Brain microvascular endothelial cell (primary cell): ENCODE measurements at places on chromosomes 4 and X.
A peak's percentile ranks its signal among the peaks of the same experiment; 100 is the strongest.

- DNase-seq = no peak
These were observed 13.3 kb upstream of the FGFR3 start for GRCh38 chr4:1779588-1780382.

GRCh38 chr4:48237996-48238645 lies 31.5 kb downstream of the TEC start:
- no peak for DNase-seq

DNA sequence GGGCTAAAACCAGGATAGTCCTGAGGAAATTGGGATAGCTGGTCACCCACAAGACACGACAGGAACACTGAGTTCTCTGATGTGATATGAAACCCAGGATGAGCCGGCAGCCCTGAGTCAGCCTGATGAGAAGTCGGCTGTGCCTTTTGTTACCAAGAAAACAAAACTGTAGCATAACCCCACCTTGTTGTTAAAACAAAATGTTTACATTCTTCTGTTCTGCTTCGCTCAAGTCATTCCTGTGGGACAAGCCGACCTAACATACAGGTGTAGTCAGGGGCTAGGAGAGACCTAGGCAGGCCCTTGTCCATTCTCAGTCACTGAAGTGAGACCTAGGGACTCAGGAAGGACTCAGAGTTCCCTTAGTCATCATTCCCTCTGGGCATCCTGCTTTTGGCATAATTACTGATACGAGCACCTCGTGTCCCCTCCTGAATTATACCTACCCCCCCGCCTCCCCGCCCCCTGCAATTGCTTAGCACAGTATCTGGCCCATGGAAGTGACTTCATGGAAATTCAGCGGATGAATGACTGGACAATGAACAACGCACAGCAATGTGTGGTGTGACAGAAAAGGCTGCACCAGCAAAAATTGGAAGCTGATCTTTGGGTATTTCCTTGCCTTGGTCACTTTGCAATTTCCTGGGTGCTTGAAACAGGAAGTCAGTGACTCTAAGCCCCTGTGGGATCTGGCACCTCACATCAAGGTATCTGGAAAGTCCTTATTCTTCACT lies 31.9 kb upstream of the TLR2 start:
- DNase-seq = peak; percentile 50

- DNase-seq = no peak
These were observed 250.8 kb upstream of the SFRP2 start for GRCh38 chr4:154039435-154040343.

DNA sequence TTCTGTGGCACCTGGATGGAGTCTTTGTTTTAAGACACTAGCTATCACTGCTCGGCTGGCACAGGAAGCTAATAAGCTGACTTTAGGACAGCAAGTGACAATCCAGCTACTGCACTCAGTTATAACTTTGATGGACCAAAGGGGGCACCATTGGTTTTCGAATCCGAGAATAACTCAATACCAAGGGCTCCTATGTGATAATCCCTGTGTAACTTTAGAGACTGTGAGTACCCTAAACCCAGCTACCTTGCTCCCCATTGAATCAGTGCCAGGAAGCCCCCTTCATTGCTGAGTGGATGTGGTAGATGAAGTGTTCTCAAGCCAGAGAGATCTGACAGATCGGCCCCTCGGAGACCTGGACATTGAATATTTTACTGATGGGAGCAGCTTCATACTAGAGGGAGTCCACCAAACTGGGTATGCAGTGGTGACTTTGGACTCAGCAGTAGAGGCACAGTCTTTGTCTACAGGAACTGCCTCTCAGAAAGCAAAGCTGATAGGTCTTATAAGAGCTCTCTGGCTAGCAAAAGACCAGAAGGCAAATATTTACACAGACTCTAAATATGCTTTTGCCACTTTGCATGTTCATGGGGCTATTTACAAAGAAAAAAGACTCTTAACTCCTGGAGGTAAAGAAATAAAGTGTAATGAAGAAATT lies 35.5 kb upstream of the UGT2B7 start:
- no peak for DNase-seq

GRCh38 chr4:39305912-39306677 lies 60.1 kb downstream of the RFC1 start:
- no peak for DNase-seq

GRCh38 chr4:76447393-76447851 lies 12.4 kb downstream of the SHROOM3 start:
- peak; percentile 35 for DNase-seq

- peak; percentile 93 for DNase-seq
These were observed 920 bp downstream of the SETD7 start for GRCh38 chr4:139554893-139555704.

GRCh38 chrX:47366041-47366722 lies 4.2 kb upstream of the ZNF157 start:
- DNase-seq = peak; percentile 62

GRCh38 chr4:24671849-24672248 lies 87.5 kb upstream of the DHX15 start:
- DNase-seq = no peak

DNA sequence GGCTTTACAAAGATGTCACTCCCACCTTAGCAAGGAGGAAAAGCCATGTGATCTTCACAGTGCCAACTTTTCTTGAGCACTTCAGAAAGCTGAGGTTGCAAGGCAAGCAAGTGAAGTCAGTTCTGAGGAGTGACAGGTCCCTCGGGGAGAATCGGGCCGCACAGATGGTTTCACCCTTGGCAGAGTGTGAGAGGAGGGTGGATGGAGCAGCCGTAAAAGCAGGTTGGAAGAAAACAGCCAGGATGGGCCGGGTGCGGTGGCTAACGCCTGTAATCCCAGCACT lies 43.6 kb upstream of the TLR3 start:
- no peak for DNase-seq

- DNase-seq = peak; percentile 9
These were observed 249.8 kb downstream of the ANTXR2 start for GRCh38 chr4:79823148-79823763.

- peak; percentile 5 for DNase-seq
These were observed 106.9 kb upstream of the MID1IP1 start for GRCh38 chrX:38694394-38694793.

- DNase-seq = no peak
These were observed 1.7 kb upstream of the HEPH start for GRCh38 chrX:66162331-66162822.

DNA sequence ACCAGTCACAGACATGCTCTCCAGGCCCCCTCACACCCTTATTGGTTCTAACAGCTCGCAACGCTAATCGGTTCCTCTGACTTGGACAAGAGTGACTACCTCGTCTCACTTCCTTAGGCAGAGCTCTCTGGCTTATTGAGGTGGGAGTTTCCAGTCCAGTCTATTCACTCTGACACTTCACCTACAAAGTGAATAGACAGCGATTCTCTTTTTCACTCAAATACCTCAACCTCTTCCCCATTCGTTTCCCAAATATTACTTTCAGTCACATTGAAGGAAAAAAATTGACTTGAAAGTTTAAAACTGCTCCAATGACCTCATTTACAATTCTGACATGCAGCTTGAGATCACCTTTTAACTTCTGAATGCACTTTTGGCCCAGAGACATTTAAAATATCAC lies 17.7 kb downstream of the HELT start:
- DNase-seq = no peak

GRCh38 chr4:155392481-155393184 lies 15.9 kb upstream of the MAP9 start:
- DNase-seq = peak; percentile 87

GRCh38 chr4:3679851-3680311 lies 86.3 kb upstream of the ADRA2C start:
- DNase-seq = no peak

DNA sequence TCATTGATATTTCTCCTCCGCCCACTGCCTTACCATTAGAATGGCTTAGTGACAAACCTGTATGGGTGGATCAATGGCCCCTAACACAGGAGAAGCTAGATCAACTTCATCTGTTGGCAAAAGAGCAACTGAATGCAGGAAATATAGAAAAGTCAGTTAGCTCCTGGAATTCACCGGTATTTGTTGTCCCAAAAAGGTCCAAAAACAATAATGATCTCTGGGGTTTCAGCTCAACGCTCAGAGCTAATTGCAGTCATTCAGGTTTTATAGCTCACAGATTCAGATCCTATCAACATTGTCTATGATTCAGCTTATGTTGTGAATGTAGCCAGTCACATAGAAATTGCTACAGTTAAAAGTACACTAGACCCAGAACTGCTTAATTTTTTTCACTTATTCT lies 124.0 kb upstream of the ZCCHC13 start:
- no peak for DNase-seq

GRCh38 chrX:154714925-154715324 lies 36.0 kb downstream of the GAB3 start:
- peak; percentile 58 for DNase-seq

GRCh38 chr4:126560794-126561193 lies 1072.0 kb upstream of the INTU start:
- DNase-seq = no peak

DNA sequence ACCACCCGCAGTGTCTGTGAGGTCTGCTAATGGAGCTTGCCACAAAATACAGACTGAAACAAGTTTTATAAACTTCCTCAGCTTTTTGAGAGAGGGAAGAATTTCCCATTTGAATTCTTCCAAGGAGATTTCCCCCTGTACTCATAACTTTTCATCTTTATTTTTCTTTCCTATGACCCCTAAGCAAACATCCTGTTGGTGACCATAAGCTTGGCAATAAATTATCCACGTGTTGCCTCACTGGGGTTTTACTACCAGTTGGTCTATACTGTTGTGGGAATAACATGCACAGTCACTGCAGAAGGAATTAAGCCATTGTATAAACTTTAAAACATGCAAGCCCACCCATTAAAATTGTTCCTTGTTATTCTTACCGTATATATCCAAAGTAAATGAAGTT lies 86.2 kb downstream of the SLC39A8 start:
- DNase-seq = no peak

GRCh38 chr4:173685831-173686210 lies 155.8 kb upstream of the HAND2 start:
- DNase-seq = no peak

GRCh38 chr4:12562476-12563140 lies 921.5 kb downstream of the RAB28 start:
- DNase-seq = no peak

GRCh38 chr4:113145519-113146291 lies 96.3 kb downstream of the ANK2 start:
- no peak for DNase-seq

- DNase-seq = no peak
These were observed 5.1 kb upstream of the RBM41 start for GRCh38 chrX:107123750-107124149.

- DNase-seq = no peak
These were observed 72.7 kb downstream of the SPRY1 start for GRCh38 chr4:123469245-123469644.

DNA sequence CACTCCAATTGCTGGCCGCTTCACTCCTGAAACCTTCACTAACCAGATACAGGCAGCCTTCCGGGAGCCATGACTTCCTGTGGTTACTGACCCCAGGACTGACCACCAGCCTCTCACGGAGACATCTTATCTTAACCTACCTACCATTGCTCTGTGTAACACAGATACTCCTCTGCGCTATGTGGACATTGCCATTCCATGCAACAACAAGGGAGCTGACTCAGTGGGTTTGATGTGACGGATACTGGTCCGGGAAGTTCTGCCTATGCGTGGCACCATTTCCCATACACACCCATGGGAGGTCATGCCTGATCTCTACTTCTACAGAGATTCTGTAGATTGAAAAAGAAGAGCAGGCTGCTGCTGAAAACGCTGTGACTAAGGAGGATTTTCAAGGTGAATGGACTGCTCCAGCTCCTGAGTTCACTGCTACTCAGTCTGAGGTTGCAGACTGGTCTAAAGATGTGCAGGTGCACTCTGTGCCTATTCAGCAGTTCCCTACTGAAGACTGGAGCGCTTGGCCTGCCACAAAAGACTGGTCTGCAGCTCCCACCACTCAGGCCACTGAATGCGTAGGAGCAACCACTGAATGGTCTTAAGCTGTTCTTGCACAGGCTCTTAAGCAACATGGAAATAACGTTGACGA lies 35.8 kb upstream of the PRDM8 start:
- no peak for DNase-seq

DNA sequence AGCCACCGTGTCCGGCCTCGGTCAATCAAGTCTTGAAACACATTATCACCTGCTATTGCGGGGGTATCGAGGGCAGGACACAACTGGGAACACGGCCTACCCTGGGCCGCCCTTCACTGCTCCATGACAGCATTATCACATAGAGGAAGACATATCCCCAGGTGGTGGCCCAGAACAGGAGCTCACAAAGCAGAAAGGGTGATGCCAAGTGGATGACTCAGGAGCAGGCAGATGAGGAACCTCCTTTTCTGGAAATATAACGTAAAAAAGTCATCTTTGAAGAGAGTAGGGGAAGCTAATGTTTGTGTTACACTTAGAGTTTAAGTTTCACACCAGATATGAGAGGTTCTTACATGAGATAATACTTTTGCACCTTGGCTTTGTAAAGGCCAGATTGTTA lies 5.3 kb upstream of the SUPT20HL1 start:
- DNase-seq = no peak

DNA sequence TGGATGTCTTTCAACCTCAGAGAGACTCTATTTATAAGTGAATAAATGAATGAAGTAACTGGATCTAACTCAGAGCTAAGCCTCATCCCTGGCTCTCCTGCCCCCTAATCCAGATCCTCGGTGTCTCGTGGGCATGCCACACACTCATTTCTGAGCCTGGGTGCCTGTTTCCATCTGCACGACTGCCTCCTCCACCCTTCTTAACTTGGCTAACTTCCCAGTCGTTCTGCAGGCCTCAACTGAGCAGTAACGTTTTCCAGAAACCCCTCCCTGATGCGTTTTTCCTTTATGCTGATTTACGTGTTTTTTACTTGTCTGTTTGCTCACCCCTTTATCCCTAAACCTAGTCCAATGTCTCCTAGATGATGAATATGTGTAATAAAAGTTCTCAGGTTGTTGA lies 186.9 kb upstream of the HS3ST1 start:
- DNase-seq = no peak

- peak; percentile 6 for DNase-seq
These were observed 1.1 kb downstream of the MORF4L2 start for GRCh38 chrX:103685396-103685795.

- no peak for DNase-seq
These were observed 140.4 kb downstream of the MID1IP1 start for GRCh38 chrX:38941675-38942074.

DNA sequence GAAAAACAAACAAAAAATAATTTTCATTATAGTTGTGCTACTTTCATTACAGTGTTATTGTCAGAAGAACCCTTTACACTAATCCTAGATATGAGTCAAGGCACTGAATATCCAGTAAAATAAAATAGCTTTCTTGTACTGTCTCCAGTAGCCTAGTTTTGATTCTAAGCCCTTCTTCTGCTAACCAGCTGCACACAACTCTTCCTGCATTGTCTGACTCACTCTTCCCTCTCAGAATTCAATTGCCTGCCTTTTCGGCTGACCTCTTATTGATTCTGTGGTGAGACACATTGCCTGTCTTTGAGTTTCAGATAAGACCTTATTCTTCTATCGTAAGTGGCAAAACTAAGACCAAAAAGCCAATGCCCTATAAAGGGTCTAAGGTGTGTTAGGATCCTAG lies 26.7 kb upstream of the PCDH18 start:
- peak; percentile 57 for DNase-seq
